GM20000 (cell line): ENCODE measurements at places on chromosomes 3 and 15.

GRCh38 chr15:79474252-79474651 is 42.1 kb downstream of the MINAR1 start:
- no peak for DNase-seq

GRCh38 chr3:195860456-195860855 is 47.9 kb downstream of the TNK2 start:
- no peak for DNase-seq

DNA sequence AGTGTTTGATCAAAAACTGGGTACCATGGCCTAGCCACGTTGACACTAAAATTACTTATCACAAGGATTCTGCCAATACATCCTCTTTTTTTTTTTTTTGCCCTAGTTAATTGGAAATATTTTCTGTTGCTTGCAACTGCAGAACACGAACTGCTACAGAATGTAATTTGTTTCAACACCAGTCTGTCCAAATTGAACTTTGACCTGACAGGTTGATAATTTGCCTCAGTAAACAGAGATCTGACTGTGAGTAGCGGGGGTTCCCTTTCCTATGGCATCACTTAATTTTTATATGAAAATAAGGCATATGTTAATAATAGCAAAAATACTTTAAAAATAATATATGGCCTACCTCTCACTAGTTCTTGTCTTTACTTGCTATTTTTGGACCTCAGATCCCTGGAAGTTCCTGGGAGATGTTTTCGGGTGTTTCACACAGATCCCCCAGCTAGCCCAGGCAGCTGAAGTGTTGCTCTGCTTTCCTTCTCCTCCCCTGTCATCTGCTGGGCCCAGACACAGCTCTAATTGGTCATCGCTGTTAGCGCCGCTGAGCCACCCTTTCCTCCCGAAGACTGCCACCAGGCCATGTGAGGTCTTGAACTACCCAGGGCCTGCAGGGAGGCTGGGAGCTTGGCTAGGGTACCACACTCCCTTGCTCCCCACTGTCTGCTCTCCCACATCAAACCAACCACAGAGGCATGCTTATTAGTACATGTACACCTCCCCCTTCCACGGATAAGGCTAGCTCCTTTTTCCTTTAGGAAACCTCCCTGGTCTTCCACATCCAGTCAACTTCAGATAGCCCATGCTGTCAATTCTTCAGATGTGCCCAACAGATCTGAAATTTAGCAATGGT is 89.8 kb upstream of the RNF7 start:
- DNase-seq, result no peak

DNA sequence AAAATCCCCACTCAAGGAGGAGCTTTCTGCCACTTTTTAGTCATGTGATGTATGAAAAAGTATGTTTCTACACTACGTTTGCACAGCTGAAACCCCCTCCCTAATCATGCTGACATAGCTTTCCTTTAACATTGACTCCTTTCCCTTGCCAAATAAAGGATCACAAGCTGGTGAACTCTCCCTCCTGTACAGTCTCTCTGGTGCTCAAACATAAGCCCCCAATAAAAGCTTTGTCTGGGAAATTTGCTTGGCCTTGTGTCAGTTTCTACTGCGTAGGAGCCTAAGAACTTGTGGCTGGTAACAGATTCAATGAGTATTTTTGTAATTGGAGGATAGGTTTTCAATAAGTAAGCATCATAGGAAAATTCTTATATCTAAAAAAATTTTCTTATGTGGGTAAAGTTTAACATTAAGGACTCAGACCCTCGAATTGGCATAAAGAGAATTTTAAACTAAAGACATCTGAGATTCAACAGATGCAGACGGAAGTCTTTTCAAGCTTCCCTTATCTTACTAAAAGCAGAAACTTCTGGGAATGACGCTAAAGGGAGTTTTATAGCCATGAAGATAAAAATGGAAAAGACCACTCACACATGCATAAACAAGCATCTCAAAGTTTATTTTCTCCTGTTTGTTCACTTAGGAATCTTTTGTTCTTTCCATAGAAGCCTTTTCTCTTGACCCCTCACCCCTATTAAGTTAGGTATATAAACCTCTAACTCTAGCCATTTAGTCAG is 44.1 kb upstream of the P2RY1 start:
- DNase-seq, result no peak

DNA sequence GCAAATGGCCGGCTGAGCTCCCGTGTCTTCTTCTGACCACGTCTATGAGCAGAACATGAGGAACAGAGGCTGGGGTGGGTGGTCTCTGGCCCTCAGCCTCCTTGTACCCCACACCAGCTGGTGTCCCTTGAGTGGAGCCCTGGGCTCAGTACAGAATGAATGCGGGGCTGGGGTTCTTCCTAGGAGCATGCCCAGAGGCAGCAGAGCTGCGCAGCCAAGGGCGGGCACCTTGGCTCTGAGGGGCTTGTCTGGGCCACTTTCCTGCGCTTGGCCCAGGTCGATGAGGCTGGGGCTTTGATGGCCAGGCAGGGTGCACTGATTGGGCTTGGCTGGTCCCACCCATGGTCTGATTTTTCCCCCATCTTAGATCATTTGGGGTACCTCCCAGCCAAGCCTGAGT is 6.4 kb downstream of the SCN5A start:
- no peak for DNase-seq

DNA sequence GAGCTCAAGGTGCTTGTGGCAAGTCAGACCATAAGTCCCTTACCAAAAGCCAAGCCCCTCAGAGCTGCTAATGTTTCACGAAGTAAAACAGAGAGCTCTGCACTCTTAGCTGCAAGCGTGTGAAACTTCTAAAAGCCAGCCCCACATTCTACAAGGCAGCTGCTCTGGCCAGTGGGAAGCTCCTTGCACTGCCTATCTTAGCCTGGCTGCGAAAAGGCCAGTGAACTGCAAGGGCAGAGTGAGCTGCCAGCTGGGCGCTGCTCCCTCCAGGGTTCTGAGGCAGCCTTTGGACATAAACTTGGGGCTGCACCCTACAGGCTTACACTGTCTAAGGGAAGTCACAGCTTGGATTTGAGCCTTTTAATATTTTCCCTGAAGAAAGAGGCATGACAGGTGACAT is 2.2 kb upstream of the MUSTN1 start:
- DNase-seq, result no peak

DNA sequence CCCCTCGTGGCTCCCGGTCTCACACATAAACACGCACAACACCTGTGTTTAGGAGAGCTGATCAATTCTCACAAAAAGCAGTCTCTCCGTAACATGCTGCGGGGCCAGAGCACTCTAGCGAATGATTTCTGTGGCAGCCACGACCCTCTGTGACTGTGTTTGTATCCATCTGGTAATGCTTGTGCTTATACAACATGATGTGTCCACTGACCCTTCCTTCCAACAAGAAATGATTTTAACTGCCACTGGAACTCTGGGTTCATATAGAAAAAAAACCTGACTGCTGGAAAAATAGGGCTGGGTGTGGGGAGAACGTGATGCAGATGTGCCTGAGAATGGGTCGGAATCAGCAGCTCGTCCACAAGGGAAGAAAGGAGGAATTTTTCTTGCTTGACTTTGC is 410.2 kb downstream of the GAP43 start:
- no peak for DNase-seq

DNA sequence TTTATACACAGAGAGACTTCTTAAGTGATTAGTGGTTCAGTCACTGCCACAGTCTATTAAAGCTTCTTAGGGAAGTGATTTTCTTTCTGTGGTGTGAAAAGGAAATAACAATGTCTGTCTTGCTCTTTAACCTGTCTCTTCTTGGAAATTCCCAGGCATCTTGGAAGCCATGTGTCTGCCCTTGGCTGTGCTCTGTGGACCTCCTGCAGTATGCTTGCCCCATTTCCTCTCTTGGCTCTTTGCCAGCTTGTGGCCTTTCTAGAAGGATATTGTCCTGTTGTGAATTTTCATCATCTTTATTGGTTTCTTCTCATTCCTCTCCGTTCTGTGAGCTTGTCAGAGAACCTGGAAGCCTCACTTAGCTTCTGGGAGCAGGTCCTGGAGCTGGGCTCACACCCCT is 338.4 kb upstream of the C2CD4B start:
- DNase-seq, result no peak

DNA sequence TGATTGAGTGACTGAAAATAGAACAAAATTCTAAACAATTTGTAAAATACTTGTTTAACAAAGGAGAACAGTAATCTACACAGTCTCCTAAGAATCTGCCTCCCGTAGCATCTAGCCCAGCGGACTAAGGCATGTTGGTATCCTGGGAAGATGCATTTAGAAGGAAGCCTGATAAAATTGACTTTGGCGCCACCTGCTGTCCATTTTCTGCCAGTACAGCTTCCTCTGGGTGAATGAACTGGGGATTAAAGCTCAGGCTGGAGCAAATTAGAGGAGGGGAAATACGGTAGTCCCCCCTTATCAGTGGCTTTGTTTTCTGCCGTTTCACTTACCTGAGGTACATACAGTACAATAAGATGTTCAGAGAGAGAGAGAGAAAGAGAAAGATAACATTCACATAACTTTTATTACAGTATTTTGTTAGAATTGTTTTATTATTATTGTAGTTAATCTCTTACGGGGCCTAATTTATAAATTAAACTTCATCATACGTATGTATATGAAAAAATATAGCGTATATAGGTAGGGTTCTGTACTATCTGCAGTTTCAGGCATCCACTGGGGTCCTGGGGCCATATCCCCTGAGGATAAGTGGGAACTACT is 191.6 kb downstream of the GAP43 start:
- peak; percentile 39 for DNase-seq

- no peak for DNase-seq
Measured at GRCh38 chr3:14322667-14323295, 79.6 kb upstream of the SLC6A6 start.

GRCh38 chr3:160671231-160671630 is 5.7 kb upstream of the ARL14 start:
- peak; percentile 27 for DNase-seq

DNA sequence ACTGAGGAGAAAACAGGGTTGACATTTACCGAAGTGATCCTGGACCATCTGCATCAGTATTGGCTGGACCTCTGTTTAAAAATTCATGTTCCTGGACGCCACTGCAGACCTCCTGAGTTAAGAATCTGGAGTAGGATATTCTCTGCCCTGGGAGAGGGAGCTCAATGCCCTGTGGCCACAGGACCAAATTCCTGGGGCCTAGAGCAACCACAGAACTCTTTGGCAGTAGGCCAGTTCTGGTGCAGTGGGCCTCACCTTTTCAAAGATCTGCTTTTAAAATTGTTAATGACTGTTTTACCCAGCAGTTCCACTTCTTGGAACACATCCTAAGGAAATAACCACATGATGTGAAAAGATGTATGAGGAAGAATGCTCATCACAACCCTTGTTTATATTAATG is 133.3 kb upstream of the ADPGK start:
- no peak for DNase-seq

GRCh38 chr3:149462581-149463011 is 11.9 kb upstream of the TM4SF4 start:
- DNase-seq, result no peak

- DNase-seq, result no peak
Measured at GRCh38 chr3:114231616-114232015, 5.8 kb downstream of the ZNF80 start.

DNA sequence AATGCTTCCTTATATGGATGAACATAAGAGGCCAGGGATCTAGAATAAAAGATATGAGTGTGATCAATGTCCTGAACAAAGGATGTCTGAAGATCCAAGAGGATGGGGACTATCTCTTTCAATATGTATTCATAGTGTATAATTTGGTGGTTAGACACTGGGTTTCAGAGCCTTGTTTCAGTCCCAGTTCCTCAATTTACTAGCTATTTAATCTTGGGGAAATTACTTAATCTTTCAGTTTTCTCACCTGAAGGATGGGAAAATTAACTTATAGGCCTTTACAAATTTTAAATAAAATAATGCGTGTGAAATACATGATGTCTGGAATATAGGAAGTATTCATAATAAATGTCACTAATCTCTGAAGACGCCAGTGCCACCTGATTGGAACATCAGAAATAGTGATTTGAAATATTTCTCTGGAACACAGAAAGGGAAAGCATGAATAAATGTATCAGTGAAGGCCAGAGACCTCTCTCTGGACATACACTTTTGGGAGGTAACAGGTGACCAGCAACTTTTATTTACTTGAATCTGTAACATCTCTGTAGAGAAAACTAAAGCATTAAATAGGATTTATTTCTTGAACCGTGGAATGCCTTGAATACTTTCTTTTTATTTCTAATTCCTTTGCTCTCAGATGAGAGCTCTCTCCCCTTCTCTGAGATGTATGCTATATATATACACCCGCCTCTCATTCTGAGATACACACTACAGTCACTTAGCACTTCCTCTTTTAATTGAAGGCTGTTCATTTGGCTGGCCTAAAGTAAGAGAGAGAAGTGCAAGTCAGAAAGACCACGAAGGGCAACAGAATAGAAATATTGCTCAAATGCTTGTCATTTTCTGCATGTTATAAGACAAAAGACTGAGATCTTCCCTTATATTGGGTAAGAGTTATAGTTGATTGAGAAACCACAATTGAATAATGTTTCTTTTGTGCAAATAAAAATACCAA is 407.1 kb downstream of the LSAMP start:
- peak; percentile 47 for DNase-seq

DNA sequence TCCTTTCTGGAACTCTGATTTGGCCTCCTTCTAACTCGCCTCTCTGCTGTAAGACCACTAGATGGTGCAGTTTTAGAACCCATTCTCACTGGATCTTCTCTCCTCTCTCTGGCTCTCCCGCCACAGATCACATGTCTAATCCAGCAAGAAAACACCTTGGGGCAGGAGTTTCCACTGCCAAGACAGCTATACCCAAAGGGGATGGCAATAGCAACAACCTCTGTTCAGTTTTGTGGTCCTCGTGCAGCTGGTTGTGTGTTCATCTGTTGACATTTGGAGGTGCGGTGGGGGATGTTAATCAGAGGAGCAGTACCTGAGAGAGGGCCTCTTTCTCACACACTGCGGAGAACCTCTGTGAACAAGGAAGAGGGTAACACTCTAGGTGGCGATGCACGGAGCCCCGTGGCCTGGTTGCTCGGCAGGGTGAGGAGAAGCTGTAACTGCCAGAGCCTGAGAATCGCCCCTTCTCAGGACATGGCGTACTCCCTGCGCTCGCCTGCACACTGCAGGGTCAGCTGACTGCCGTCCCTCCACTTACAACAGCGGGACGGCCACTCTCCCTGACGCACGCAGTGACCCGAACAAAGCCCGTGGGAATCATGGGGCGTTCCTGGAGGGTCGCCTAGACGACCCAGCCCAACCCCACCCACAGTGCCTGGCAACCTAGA is at the start of gene TEX55:
Gene TEX55, plus strand, starts transcription at position 666 of the 668 bp plus-strand sequence. CDS start 25 bp downstream, outside the sequence.
- DNase-seq, result peak; percentile 50

DNA sequence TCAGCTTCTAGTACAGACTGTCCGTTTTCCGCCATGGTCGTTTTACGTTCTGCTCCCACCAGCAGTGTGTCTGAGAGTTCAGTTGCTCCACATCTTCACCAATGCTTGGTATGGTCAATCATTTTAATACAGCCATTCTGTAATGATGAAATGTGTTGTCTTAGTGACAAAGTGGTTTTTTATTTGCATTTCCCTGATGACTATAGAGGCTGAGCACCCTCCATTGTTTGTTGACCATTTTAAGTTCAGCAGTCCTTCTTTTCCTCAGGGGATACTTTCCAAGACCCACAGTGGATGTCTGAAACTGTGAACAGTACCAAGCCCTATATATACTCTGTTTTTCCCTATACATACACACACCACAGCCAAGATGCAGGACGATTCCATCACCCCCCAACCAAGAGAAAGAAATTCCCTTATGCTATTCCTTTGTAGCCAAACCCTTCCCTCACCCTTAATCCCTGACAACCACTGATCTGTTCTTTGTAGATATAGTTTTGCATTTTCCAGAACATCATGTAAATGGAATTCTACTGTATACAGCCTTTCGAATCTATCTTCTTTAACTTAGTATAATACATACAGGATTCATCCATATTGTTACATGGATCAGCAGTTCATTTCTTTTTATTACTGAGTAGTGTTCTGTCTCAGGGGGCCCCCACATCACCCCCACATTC is 55.9 kb downstream of the C3orf20 start:
- DNase-seq, result no peak

GRCh38 chr15:55222588-55222987 is 25.8 kb upstream of the RSL24D1 start:
- DNase-seq, result peak; percentile 35
